ENCODE measurements at places on chromosomes 12 and 14. TPM values are rescaled to one million over a fixed set of nuclear protein-coding genes. Genes with fewer than 3 reads are reported as not detected.

The CCDC38 gene
- not detected for total RNA-seq

The SLC25A21 gene
- 1.5 TPM for total RNA-seq

The TAS2R9 gene
- total RNA-seq: not detected

The GLS2 gene
- total RNA-seq: 2.9 TPM

The ART4 gene
- not detected for total RNA-seq

GRCh38 chr14:97336179-97336578 lies 539.0 kb downstream of the VRK1 start:
- no peak for DNase-seq

DNA sequence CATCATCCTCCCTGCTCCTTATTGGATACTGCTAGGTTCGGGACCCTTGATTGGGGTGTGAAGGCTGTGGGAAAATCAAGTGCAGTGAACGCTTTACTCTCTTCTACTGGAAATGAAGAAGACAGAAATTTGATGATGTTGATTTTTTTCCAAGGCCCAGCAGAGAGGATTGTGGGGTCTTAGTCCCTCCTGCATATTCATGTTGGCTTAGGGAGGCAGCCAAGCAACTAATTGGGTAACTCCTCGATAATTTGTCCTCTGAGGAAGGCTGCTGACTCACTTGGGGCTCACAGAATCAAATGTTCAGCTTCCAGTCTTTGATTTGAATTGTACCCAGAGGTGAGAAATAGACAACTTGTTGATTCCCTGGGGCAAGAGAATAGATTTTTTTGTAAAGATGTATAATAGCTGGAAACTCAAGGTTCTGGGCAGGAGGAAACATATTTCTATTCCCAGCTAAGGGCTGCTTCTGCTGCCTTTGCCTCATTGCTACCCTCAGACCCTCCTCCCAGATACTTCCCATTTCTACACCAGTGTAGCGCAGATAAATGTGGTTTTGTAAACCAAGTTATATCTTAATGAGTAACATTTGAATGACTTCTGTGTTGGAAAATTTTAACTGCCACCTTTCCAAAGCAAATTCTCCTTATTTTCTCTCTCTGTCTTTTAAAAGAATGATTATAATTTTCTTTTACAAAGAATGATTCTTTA lies 21.7 kb downstream of the NEUROD4 start:
- no peak for DNase-seq

- DNase-seq: no peak
Measured at GRCh38 chr12:65275627-65276026, 2.9 kb upstream of the MSRB3 start.

GRCh38 chr12:22361785-22362184 lies 27.3 kb upstream of the ST8SIA1 start:
- DNase-seq: no peak

DNA sequence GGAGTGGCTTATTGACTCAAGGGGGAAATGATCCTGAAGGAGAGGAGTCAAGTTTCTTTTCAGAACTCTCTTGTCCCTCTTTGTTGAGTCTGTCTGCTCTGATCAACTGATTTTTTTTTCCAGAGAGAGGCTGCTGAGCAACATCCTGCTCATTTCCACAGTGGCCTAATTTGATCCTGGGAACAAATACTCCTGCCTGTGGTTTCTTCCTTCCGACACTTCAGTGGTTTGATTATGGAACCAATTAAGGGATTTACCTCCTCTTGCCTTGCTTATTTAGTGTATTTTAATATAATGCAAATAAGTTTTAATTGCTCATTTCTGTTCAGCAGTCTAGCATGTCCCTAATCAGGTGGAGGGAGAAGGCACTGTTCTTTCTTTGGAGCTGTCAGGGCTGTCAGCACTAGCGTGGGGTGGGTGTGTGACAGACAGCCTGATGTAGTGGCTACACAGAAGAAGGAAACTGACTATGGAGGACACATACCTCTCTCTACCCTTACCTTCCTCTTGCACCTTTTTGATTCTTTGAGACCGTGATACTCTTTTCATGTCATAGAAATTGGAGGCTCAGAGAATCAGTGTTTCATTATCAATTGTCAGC lies 344.9 kb upstream of the STXBP6 start:
- DNase-seq: no peak

DNA sequence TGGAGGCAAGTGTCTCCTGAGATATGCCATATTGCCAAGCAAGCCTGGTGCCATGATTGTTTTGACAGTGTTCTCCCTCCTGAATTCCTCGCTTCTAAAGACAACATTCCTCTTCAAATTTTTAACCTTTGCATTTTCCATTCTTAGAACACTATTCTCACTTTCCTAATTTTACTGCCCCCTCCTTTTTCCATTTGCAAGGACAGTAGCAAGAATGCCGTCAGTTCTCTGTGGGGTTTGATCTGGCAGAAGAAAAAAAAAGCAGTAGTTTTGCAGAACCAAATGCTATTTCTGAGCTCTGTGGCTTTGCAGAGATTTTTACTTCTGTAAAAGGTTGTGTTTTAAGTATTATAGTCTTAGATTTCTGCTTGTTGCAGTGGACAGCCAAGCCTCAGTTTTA lies 295.2 kb downstream of the NUAK1 start:
- DNase-seq: no peak

DNA sequence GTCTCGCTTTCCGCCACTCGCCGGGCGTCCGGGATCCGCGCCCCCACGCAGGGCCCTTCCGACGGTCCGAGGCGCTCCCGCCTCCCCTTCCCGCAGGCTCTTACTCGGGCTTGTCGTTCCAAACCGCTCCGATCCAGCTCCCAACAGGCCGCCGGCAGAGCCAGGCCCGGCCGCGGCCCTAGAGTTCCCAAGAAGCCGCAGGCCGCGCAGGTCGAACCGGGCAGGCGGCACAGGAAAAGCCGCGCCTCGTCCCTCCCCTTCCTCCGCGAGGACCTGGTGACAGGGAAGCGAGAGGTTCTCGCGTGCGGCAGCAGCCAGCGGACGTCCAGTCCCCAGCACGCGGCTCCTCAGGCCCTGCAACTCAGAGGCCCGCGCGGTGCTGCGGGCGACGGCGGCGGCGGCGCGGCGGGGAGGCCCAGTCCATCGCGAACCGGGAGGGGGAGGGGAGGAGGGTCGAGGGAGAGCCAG lies 272 bp downstream of the HECTD1 start:
- DNase-seq: no peak

DNA sequence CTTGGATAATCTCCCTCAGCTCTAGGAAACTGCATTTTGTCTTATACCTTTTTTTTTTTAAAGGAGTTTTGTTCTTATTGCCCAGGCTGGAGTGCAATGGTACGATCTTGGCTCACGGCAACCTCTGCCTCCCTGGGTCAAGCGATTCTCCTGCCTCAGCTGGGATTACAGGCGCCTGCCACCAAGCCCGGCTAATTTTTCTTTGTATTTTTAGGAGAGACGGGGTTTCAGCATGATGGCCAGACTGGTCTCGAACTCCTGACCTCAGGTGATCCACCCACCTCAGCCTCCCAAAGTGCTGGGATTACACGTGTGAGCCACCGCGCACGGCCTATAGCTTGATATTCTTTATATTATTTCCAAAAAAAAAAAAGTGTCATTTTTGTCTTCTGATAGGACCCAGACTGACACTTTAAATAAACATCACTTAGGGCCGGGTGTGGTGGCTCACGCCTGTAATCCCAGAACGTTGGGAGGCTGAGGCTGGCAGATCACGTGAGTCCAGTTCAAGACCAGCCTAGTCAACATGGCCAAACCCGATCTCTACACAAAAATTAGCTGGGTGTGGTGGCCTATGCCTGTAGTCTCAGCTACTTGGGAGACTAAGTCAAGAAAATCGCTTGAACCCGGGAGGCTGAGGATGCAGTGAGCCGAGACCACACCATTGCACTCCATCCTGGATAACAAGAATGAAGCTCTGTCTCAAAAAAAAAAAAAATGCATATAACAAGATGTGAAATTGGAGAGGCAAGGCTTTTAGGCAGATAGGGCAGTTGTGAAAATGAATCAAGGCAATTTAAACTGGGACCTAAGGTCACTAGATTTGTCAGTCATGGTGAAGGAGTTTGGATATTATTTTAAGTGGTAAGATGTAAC lies 18.4 kb downstream of the SLC2A3 start:
- no peak for DNase-seq

DNA sequence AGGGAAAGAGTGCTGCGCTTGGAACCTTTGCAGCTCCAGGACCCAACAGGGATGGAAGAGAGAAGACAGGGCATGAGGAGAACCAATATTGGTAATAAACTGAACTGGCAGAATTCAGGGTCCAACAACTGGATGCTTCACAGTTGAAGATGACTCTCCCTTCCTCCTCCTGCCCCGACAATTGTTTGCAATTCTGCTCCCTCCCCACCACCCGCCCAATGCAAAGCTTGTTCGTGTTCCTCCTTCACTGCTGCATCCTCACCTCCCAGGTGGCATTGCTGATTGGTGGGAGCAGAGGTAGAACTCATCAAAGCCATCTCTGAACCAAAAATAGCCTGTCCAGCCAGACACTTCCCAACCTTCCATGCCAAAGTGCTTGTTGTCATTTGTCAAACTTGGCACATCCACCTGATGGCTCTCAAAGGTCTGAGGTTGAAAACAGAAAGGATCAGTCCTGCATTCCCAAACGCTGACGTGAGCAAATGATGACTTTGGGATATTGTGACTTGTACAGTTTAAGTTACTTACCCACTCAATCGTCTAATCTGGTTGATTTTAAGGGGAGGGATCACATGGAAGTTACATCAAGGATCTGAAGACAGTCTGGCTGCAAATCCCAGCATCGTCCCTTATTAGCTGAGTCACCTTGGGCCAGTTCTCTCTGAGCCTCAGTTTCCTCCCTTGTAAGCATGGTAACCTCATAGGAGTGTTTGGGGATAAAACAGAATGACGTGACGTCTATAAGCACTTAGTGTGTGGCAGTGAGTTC lies 242.6 kb upstream of the CRY1 start:
- no peak for DNase-seq

- no peak for DNase-seq
Measured at GRCh38 chr14:89296281-89296745, 120.7 kb downstream of the FOXN3 start.

DNA sequence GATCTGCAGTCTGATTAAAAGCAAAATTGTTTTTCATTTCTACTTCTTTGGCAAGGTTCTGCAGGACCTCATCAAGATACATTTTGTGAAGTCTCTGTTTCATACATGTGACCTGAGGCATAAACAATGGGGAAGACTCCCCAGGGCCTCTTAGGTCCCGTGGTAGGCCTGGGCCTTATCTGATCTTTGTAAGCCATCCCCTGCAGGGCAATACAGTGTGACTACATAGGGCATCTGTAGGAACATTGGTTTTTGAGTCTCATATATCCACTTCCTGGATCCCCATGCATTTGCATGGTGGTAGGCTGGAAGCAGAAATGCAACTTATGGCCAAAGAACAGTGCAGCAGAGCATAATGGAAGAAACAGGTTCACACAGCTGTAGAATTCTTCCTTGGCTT lies 6.0 kb downstream of the FAR2 start:
- DNase-seq: no peak

DNA sequence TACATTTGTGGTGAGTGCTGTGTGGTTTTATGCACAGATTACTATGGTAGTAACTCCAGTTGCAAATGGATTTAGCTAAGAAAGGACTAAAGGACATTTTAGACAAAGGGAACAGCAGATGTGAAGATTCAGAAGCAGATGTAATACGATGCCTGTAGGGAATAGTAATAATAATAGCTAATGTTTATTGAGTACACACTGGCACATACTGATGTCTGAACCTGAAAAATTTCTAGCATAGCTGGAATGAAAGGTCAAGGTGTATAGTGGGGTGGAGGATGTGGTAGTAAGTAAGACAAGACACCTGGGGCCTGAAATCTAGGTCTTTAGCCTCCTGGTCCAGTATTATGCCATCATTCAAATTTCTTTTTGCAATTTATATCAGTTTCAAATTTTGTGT lies 54.3 kb upstream of the LRTM2 start:
- DNase-seq: no peak

DNA sequence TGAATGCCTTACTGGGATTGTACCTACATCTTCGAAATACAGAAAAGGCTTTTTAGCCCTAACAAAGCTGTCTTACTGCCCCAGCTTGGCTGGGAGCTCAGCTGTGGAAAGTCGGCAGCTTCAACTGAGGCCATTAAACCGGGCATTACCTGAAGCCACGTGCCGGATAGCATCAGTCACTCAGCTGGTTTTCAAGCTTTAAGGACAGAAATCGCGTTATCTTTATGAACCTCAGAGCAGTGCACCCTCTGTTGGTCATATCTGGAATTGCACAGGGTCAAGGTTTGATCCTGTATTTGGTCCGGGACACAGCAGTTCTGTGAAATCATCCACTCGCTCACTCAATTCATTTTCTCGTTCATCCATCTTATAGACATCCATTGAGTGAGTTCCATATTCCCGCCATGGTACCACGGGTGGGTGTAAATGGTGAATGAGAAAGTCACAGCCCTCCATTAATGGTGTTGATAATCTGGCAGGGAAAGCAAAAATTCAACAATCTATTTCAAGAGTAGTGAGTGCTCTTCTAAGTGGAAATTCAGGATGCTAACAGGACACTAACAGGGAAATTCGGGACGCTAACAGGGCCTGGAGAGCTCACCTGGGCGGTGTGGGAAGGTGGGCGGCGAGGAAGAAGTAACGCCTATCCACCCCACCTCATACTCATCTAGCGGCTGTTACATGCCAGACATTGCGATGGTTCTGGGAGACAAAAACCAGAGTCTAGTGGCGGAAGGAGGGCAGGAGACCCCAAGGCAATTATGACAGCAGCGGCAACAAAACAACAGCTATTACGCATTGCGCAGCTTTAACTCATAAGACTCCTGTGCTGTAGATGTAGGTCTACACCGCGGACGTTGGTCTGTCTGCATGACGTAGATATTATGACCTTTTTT lies 60.6 kb upstream of the TCL1A start:
- no peak for DNase-seq

DNA sequence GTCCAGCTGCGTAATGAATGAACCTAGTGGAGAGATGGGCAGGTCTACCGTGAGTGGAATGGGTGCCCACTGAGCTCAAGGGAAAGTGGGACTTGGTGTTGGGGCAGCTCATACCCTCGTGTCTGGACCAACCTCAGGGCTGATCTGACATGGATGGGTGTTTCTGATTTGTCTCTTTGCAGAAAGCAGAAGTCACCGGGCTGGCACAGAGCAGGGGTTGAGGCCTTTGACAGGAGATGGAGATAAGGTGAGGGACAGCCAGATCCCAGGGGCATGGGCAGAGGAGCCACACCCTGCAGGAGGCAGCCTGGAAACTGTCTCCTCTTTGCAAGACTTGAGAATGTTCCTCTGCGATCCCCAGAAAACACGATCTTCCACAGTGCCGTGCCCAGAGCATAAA lies 20.9 kb upstream of the PPP1CC start:
- no peak for DNase-seq
